ENCODE measurements at places on chromosomes 3 and 15.
A peak's percentile ranks its signal among the peaks of the same experiment; 100 is the strongest.

- no peak for DNase-seq
Observed at GRCh38 chr3:73680391-73681095, 55.8 kb upstream of the PDZRN3 start.

- no peak for DNase-seq
Observed at GRCh38 chr3:65777050-65777449, 261.7 kb downstream of the MAGI1 start.

DNA sequence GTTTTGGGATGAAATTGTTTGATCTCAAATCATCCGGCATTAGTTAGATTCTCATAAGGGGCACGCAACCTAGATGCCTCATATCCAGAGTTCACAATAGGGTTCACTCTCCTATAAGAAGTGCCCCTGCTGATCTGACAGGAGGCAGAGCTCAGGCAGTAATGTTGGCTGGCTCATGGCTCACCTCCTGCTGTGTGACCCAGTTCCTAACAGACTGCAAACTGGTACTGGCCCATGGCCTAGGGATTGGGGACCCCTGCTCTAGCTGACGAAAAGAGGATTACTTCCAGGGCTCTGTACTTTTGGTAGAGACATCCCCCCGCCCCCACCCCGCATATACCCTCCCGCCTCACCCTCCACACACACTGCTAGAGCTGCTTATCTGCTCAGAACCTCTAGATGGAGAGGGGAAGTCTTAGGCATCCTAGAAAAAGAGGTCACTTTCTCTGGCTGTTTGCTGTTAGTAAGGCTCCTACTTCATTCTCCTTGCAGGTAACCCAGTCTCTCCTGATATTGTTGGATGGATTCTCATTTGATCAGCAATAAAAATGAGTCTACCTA lies 923.1 kb downstream of the CADM2 start:
- no peak for DNase-seq

GRCh38 chr15:71259866-71260265 lies 144.6 kb downstream of the THSD4 start:
- DNase-seq, result no peak

DNA sequence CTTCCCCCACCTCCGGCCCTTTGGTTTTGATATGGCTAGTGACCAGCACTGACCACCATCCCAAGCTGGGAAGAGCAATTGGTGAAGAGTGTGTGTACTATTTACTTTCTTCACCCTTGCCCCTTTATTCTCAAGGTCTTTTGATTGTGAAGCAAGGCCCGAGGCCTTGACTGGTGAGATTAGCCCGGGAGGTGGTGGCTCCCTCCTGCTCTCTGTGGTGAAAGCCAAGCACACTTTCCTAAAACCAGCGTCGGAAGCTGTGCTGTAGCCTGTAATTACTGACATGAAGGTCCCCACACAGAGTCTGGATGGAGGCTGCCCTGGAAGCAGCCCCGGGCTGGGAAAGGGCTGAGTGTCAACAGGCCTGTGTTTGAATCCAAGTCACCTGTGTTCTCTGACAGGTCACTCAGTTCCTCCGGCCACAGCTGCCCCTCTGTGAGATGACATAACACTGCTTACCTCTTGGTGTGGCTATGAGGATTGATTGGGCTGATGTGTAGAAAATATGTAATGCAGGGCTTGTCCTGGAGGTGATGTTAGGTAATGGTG lies 60.5 kb upstream of the PRR23C start:
- no peak for DNase-seq

GRCh38 chr15:60408463-60408981 lies 10.7 kb upstream of the ANXA2 start:
- peak; percentile 98 for DNase-seq

- no peak for DNase-seq
Observed at GRCh38 chr3:79844176-79844575, 76.4 kb upstream of the ROBO1 start.

- no peak for DNase-seq
Observed at GRCh38 chr3:11117591-11117990, 36.7 kb upstream of the HRH1 start.

DNA sequence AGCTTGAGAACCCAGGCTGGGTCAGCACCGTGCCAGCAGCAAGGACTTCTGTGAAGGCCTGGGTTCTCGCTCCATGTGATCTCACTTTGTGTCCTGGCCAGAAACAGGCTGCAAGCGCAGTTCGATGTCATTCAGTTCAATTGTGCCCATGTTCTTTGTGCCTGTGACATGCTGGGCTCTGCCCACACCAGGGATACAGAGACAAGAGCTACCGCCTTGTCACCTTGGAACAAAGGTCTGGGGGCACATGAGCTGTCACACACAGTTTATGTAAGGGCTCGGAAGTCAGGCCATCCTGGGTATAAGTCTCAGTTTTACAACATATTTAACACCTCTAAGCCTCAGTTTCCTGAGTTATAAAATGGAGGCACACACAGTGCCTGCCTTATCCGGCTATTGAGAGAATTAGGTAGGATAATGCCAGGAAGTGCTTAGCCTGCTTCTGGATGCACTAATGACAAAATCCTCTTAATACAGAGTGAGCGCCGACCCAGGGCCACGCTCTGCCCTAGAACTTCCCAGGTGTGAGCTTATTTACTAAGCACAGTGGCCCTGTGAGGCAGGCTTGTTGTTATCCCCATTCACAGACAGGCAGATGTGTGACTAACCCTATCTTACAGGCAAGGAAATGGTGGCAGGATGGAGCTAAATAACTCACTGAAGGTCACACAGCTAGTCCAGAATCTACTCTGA lies 50.4 kb upstream of the LIMD1 start:
- DNase-seq, result no peak

GRCh38 chr3:183515968-183516851 lies 39.3 kb downstream of the KLHL6 start:
- DNase-seq, result peak; percentile 53

DNA sequence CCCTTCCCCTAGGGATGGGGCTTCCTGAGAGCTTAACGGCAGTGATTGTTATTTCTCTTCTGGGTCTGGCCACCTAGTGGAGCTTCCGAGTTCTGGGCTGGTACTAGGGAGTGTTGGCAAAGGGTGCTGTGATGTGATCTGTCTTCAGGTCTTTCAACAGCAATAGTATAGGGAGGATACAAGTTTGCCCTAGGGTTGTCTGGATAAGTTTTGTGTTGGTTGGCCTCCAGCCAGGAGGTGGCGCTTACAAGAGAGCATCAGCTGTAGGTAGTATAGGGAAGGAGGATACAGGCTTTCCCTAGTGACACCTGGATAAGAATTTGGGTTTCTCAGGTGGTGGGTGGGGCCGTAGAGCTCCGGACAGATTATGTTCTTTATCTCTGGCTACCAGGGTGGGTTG lies 19.2 kb upstream of the CPOX start:
- peak; percentile 70 for DNase-seq

DNA sequence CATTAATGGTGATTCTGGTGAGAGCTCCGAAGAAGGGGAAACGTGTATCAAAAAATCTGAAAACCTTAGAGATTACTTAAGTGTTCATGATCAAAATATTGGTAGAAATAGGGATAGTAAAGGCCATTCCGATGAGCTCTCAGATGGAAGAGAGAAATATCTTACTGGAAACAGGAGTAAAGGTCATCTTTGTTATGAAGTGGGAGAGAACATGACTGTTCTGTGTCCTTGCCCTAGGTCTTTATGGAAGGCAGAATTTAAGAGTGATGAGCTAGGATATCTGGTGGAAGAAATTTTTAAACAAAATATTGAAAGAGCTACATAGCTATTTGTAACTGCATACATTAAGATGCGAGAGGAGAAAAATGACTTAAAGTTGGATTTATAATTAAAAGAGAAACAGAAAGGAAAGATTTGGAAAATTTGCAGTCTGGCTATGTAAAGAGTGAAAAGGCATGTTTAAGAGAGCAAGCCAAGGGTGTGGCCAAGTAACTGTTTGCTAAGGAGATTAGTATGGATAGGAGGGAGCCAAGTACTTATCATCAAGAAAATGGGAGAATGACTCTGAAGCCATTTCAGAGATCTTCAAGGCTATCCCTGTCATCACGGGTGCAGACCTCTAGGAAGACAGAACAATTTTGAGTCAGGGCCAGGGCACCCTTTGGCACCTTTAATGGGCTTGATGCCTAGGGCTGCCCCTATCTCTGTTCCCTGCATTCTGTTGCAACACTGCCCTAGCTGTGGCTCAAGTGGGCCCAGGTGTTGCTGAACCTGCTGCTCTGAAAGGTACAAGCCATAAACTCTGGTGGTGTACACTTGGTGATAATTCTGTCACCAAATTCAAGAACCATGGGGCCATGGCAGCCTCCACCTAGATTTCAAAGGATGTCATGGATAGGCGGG lies 27.3 kb downstream of the SLMAP start:
- DNase-seq, result peak; percentile 29

GRCh38 chr15:37995461-37996347 lies 61.3 kb downstream of the TMCO5A start:
- peak; percentile 72 for DNase-seq

DNA sequence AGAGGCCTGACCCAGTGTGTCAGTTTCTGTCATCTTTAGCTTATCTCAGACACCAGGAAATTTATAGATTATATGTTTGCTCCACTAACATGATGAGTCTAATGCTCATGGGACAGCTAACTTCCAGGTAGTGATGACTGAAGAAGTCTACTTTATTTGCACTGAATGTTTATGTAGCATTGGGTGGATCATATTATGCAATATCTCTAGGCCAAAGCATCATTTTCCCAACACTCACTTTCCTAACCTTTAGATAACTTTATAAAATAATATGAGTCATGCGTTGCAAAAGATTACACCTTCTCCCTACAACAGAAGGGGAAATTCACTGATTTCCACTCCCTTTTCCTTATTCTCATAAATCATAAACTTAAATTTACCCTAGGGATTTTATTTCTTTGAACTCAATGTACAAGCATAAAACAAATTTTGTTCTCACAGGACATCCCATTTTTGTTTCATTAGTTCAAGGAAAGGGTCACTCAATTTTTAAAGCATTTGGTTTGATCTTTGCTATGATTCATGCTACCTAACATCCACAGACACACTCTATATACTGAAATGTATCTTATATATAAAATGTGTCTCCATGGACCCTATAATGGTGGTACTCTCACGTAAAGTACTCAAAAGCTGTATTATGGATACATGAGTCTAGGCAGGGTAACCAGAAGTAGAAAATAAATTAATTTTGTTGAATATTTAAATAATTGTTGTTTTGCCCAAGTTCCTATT lies 225.2 kb downstream of the WDR72 start:
- DNase-seq, result peak; percentile 76

GRCh38 chr3:115420086-115420485 lies 203.2 kb upstream of the GAP43 start:
- DNase-seq, result no peak

DNA sequence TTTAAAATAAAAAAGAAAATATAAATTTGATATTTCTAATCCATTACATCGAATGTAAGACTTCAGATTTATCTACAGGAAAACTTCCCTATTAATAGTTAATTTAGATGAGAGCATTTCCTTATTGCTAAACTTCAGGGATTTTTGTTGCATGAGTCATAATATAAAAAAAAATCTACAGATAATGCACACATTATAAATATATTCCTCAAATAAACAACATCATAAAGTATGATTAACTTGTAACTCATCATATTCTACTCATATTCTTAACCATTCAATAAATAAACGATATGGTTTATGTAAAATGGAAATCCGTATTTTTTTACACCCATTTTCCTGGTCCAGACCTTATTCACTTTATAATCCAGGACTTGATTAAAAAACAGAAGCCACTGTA lies 477.0 kb downstream of the EPHA3 start:
- no peak for DNase-seq

DNA sequence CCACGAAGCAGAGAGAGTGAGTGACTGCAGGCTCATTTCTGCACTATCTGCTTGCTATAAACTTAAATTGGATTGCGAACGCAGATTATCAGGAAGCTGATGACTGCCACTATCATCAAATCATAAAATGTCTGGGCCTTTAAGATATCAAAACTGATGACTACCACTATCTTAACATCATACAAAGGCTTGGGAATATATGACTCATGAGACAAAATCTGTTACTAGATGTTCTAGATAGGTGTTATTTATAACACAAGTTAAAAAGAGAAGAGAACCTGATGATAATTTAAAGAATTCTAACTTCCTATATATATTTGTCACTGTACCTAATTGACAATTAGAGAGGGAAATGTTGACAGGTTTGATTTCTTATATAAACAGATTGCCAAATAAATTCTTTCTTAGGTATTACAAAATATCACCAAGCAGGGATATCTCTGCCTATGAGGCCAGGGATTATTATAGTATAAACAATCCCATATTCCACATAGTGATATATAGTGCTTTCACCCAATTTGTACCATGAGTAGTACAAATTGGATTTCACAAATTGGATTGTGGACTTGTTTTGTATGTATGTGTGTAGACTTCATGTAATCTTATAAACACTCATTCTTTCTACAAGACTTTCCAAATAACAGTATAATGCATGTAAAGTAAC lies 1157.2 kb downstream of the ROBO1 start:
- DNase-seq, result no peak

- peak; percentile 62 for DNase-seq
Observed at GRCh38 chr3:138051947-138052802, 42.2 kb downstream of the CLDN18 start.

- DNase-seq, result peak; percentile 3
Observed at GRCh38 chr3:125280668-125281361, 68.3 kb upstream of the SLC12A8 start.

GRCh38 chr15:58306591-58307312 lies 125.0 kb upstream of the LIPC start:
- DNase-seq, result no peak

DNA sequence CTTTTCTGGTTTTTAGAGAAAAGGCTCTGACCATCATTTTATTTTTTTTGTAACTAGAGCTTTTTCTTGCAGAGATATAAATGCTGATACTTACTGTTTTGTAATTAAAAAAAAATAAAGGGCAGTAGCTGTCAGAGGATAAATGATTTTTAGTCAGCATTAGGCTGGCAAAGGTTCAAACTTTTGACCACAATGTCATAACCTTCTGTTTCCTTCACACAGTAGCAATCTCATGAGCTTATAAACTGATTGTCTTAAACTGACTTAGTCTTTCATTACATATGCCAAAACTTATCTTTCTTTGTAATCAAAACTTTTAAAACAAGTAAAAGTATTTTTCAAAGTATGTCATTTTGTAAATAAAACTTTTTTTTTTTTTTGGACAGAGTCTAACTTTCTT lies 841.9 kb downstream of the OTOL1 start:
- DNase-seq, result no peak

DNA sequence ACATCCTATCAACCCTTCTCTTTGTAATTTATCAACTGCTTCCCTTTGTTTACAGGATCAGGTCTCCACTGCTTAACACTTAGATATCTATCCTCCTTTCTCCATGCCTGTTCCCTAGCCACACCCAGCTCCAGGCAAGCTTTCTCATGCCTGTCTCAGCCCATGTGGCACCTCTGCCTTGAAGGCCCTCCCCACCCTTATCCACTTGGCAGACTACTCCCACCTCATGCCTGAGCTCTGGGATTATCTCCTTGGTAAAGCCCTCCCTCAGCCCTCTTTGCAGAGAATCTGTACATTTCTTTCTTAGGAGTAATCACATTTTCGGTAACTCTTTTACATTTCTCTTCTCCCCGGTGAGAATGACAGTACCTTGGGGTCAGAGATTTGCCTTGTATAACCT lies 96.0 kb downstream of the ATP1B3 start:
- peak; percentile 57 for DNase-seq

Data from epithelial cell of esophagus (primary cell).